ENCODE measurements at places on chromosomes 2 and 18.

DNA sequence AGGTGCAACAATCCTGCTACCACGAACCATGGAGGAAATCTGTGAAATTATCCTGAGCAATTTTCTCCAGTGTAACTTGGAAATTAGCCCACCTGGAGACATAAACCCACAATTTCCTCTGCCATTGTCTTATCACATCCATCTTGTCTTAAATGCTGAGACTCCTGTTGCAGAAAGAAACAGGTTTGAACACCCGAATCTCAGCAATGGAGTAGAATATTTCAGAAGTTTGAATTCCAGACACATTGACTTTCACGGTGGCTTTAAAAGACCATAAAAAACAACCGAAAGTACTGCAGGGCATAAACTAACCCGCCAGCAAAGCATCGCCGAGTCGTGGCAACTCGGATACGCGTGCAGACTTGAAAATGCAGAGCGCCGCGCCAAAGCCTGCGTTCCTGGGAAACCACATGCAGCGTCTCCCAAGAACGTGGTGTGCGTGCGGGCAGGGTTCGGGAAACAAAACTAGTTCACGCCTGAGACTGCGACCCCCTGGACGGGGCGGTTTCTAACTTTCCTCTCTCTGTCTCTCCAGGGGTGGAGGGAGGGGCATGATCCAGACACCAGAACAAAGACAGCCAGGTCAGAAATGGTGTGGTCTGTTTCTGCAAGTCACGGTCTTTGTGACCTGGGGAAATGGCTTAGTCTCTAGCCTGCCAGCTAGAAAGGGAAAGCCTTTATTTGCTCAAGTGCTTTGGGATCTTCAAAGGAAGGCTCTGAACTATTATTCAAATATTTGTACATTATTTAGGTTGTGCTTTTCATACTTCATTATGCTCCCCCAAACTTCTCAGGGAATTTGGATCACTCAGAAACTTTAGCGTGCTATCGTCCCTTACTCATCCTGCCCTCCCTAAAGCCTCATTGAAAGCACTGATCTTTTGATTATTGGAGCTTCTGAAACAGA is 26.9 kb upstream of the KCTD1 start:
- no peak for DNase-seq

DNA sequence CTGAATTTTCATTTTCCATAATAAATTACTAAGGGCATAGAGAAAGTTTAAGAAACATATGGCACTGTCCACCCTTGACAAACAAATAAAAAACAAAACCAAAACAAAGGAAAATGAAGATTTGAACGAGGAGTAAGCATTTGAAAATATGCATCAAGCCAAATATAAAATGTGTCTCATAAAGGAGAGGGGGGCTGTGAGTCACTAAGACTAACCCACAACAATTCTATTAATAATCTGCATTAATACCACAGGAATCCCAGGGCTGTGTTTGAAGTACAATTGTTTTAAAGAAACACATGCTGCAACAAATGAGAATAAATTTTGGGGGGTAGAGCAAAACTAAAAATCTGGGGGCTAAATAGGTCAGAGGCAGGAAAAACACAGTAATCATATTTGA is 53.8 kb upstream of the STK17B start:
- DNase-seq = no peak

- DNase-seq = no peak
These were observed 116.6 kb downstream of the ATL2 start for GRCh38 chr2:38260469-38260868.

GRCh38 chr2:235829726-235830125 is 335.9 kb downstream of the AGAP1 start:
- DNase-seq = no peak

DNA sequence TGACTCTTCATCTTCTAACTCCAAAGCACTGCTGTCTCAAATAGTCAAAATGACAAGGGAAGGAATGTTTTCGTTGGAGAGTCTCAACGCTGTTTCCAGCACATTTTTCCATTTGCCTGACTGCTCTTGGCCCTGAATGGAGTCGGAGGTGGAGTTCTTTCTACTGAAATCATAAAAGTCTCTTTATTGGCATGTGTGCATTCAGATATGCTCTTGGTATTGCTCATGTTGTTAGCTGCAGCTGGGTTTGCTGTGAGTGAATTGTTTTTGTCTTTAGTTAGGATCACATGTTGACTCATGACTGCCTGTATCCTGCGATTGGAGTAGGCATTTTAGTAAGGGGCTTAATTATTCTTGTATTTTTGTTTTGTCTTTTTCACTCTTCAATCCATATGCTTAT is 16.8 kb downstream of the TMEM17 start:
- DNase-seq = no peak

DNA sequence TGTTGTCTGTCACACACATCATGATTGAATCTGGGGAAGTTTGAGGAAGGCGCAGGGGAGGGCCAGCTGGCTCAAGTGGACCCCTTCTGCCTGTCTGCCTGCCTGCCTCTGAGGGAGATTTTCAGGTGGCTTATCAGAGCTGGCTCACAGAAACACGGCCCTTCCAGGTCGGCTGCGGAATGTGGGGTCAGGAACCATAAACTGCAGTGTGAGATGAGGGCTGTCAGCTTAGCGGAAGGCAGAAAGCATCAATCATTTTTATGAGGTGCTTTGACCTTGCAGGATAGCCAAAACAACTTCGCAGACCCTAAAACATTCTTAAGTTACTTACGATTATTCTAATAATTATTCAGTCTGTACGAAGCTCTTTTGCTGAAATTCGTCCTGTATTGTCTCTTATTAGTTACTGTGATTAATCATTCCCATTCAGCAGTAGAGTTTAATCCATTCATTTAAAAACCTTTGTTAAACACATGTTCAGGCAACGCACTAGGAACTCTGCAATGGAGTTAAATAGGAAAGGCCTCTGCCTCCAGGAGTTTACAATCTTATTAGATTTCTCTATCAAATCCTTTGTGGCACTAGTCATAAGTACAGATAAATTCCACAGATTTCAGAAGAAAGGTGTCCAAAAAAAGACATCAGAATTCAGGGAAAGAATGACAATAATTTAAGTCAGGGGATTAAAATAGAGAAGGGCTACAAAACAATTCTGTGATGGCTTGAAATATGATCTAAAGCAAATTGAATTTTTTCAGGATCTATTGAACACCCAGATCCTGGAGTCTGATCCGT is 371.6 kb downstream of the HRH4 start:
- DNase-seq = no peak

GRCh38 chr2:26993768-26994167 is 23.3 kb downstream of the MAPRE3 start:
- DNase-seq = no peak

Data from NCI-H187 (cell line).